ENCODE measurements at places on chromosomes 1 and 21.

DNA sequence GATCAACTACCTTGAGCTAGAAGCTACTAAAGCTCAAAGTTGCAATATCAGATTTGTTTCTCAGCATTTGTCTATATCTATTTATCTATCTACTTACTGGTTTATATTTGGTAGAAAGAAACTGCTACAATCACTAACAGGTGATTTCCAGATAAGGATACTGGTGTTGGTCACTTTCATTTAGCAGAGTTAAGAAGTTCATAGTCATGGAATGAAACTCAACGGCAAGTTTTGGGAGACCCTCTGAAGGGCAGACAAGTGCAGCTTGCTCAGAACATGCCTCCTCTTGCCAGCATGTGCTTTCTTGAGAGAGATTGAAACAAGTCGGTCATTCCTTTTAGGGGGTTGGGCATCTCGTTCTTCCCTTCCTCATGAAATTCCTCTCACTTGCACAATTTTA is 296.5 kb downstream of the GRIK1 start:
- no peak for DNase-seq

DNA sequence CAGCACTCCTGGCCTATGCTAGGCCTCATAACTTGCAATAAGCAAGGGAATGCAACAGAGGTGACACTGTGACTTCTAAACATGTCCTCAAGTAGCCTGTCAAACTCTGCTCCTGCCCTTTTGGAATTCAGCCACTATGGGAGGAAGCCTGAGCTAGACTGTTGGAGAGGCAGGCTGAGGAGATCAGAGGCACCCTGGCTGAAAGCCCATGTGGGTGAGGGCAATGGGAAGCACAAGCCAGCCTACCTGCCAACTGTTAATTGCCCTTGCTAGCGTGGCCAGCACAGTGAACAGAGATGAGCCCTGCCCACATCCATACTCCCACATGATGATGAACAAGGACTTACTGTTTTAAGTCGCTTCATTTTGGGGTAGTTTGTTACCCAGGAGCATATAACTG is 17.7 kb downstream of the GNB1 start:
- no peak for DNase-seq

DNA sequence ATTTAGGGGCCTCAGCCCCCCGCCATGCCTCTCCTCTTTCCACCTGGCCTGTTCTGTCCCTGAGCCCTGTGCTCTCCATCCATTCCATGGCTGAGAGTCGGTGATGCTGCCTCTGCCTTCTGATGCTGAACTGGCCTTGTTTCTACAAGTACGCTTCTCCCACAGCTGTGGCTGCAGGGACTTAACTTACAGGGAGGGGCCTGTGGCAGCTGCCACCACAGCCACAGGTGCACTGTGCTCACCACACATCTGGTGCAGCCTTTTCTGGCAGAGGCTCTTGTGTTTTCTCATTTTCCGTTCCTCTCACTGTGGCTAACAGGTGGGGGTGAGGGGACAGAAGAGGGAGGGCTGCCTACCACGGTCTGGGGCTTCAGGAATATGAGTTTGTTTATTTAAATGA is 4.2 kb downstream of the FMO1 start:
- DNase-seq, result no peak

DNA sequence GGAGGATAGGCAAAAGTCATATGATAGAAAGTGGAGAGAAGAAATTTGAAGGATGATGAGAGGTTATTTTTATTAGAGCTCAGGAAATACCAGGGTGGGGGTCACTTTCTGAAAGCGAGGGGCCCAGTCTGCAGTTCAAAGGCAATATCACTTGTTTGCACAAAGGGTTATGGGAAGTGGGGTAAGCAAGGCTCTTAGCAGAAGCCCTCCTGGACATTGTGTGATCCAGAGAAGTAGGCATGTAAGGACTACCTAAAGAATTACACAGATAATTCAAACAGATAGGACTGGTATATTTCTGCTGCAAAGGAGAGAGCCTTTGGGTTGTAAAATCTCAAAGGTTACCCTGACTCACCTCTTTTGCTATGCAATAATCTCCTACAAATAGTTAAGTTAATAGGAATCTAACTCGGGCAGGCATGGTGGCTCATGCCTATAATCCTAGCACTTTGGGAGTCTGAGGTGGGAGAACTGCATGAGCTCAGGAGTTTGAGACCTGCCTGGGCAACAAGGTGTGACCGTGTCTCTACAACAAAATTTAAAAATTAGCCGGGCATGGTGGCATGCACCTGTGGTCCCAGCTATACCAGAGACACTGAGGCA is 25.2 kb upstream of the PRRC2C start:
- DNase-seq, result no peak

DNA sequence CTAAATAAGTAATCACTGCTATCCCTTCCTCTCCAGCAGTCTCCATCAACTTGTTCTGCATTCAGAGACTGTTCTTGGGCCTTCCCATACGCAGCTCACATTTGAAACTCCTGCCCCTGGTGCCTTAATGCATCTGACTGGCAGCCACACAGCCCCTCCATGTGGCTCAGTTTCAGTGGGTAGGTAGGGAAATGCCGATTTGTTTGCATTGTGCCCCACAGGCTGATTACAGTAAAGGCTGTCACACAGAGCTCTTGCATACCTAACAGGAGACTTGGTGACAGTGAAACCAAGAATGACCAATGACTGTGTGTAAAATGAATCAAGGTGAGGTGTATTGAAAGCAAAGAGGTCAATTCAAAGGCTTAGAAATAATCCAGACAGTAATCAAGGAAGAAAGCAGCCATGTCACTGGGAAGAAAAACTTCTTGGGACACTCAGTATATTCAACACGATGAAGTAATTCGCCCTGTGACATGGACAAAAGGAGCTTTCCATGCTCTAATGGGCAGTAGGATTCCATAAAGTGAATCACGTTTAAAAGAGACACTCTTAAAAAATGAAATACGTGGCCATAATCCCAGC is 12.7 kb upstream of the B3GALNT2 start:
- no peak for DNase-seq

DNA sequence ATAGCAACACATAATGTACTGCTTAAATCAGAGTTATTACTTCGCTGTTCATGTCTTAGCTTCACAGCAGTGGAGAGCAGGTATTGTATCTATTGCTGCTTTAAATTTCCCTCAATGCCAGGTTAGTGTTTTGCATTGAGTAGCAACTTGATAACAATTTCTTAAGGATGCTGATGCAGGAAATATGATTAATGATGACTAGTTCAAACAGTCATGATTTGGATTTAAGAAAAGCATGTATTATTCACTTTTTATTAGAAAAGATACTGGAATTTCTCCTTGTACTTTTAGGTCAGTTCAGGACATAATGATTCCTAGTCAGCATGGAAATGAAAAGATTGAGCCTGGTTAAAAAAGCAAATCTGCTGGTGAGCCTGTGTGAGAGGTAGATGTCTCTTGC is 67.2 kb upstream of the ARHGAP29 start:
- no peak for DNase-seq

- DNase-seq, result no peak
Measured at GRCh38 chr1:154765970-154766369, 104.1 kb downstream of the KCNN3 start.

- no peak for DNase-seq
Measured at GRCh38 chr1:12056331-12056841, 6.7 kb upstream of the TNFRSF8 start.

DNA sequence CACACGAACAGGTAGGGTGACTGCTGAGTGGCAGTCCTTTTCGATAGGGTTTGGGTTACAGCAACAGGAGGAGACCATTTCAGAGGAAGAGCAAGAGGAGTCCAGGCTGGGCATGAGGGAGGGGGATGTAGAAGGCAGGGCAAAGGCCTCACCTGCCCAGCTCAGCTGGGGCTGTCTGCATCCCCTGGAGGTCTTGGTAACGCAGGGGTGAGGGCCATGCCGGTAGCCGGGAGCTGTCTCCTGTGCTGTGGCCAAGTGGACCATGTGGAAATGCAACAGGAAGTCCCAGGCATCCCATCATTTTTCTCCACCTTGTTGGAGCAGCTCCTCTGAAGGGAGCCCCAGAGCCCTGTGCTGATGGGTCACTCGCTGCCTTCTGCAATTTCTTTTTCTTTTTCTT is 105.4 kb upstream of the C1orf174 start:
- DNase-seq, result no peak

- no peak for DNase-seq
Measured at GRCh38 chr21:16842696-16843035, 670.2 kb upstream of the CXADR start.

DNA sequence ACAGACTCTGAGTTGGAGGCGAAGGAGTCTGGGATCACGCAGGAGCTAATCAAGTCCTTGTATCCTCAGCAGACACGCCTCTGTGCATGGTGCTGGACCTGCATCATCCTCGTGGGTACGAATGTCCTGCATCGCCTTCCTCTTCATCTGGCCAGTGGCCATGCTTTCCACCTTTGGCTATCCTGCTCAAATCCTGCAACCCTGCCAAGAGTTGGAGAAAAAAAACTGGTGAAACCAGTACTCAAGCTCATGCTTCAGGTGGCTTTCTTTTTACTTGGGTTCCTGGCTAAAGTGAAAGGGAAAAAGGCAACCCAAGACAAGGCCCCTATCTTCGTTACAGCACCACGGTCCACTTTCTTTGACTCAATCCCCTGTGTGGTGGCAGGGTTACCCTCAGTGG is 8.9 kb downstream of the SETSIP start:
- no peak for DNase-seq

- no peak for DNase-seq
Measured at GRCh38 chr1:114316204-114316603, 162.5 kb upstream of the SYT6 start.

All from effector memory CD8-positive, alpha-beta T cell (primary cell).